ENCODE measurements at places on chromosomes 6 and 20.
A peak's percentile ranks its signal among the peaks of the same experiment; 100 is the strongest.

DNA sequence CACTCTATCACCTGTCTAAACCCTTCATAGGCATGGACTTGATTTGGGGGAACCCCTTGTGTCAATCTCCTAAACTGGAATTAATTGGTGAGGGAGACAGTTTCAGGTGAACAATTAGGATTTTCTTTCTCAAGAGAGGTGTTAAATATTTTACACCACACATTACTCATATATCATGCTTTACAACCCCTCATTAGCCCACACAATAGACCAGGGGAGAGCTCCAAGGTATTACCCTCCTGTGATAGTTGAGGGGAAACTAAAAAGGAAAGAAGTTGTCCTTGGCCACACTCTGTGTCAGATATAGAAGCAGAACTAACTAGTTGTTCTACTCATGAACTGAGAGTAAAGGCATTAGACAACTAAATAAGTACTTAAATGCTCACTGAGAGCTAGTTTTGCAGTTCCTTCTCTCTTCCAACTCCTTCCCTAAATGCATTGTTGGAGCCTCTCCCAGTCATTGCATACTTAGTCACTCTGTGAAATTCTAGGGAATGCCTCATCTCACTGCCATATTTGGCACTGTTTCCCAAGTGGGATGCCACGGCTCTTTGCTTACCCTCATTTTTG, 183.7 kb upstream of the CEP162 start:
- no peak for DNase-seq

- no peak for DNase-seq
These were observed 24.5 kb downstream of the PRPF6 start for GRCh38 chr20:64005394-64005793.

GRCh38 chr6:133681891-133682290, 207.0 kb upstream of the TCF21 start:
- no peak for DNase-seq

DNA sequence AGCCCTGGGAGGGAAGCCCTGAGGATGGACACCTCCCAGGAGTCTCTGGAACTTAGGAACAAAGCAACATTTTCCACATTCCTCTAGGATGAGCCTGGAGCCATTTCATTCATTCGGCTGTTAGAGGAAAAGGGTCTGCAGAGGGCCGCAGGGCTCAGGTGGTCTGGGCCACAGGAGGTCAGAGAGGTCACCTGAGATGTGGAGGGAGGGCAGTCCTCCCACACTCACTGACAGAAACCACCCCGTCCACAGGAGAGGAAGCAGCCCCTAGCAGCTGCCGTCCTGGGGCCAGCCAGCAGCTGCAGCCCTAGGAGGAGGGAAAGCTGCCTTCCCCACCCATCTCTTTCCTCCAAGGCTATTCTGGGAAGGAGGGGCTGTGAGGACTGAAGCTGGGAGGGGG, 207.0 kb downstream of the CDC5L start:
- no peak for DNase-seq

DNA sequence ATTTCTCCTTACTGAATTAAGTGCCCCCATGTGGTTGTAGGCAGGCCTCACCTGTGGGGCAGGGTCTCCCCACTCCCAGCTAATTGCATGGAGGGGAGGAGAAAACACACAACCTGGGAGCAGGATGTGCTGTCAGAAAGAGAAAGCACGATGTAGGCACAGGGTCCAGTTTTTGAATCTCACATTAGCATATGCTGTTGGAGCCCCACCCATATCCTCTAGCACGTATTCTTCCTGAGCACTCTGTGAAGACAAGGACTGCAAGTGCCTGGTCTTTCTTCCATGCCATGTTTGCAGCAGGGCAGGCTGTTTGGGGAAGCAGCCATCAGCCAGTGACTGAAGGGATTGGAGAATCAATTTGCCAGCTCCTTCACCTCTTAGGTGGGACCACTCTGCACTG, 108.2 kb downstream of the CFAP61 start:
- no peak for DNase-seq

GRCh38 chr6:11392778-11393507, 144.6 kb upstream of the TMEM170B start:
- DNase-seq: no peak

DNA sequence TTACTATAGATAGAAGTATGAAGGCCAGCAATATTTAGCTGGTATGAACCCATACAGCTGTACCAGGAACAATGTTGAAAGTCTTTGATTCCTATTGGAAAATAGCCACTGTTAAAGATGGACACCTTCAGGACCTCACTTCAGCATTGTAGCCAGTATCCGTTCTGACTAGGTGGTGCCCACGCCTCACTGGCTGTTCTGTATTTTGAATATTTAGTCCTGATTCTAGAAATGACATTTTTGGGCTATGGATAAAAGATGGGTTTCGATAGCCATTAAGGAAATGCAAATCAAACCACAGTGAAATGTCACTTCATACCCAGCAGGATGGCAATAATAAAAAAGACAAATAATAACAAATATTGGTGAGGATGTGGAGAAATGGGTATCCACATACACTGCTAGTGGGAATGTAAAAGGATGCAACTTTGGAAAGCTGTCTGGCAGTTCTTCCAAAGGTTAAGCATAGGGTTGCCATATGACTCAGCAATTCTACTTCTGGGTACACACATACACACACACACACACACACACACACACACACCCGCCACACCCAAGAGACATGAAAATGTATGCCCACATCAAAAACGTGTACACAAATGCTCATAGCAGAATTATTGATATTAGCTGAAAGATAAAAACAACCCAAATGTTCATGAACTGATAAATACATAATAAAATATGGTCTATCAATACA, 56.8 kb downstream of the UTRN start:
- no peak for DNase-seq

DNA sequence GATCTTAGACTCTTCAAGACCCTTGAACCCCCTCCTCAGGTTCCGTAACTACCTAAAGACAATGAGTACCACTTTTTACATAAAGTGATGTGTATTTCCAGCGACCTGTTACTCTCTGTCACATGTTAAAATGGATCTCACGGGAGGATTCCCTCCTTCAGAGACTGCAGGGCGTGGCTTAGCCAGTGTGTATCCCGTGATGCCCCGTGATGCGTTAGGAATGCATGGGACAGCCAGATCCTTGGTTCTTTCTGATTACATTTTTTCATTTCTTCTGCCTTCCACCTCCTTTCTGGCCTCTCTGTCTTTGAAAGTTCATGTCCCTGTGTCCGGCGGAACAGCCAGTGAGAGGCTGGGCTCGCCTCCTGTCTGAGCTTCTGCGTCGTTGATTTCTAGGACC, 155.5 kb downstream of the TMEM242 start:
- no peak for DNase-seq

DNA sequence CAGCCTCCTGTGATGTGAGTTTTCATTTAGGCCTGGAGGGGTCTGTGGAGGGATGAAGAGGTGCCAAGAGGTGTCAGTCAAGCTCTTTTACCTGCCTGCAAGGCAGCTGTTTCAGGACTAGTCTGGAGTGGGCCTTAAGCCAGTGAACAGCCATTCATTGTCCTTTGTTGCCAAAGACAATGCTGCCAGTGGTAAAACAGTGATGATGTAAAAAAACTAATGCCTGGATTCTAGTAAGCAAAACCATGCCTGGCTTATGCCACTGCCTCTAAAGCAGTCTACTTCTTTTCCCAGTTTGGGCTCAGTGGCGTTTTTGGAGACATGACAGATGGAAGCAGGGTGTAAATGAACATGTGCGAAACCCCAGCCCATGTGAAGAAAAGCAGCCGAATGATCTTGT, 93.5 kb upstream of the KCNK16 start:
- no peak for DNase-seq

- DNase-seq: no peak
These were observed 671 bp downstream of the TAPBP start for GRCh38 chr6:33313105-33313708.

GRCh38 chr6:101444717-101445116, 51.2 kb downstream of the GRIK2 start:
- DNase-seq: no peak

- DNase-seq: no peak
These were observed 183.1 kb downstream of the ADGB start for GRCh38 chr6:146781836-146782235.

DNA sequence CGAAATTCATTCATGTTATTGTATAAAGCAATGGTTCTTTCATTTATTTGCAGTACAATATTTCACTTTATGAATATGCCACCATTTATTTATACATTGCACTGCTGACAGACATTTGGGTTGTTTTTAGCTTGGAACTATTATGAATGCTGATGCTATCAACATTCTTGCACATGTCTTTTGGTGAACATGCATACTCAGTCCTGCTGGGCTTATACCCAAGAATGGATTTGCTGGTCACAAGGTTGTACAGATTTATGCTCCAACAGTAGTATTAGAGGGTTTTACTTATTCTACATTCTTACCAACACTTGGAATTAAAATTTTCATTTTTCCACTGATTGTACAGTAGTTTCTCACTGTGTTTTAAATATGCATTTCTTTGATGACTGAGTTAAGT, 126.2 kb downstream of the PTPRK start:
- no peak for DNase-seq

DNA sequence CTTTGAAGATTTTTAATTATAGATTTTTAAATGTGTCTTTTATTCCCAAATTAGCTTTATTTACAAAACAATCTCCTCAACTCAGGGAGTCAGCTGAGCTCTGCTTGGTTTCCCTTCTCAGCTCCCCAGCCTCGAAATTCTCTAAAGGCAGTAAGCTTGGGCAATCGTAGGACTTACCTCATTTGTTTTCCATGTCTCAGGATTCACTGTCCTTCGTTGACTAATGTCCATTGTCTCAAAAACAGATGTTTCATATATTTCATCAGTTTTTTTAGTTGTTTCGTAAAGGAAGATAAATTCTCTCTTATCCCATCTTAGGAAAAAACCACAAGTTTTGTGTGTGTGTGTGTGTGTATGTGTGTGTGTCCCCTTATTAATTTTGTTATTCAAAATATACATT, 102.2 kb upstream of the ADGRF1 start:
- no peak for DNase-seq

- peak; percentile 37 for DNase-seq
These were observed 35.3 kb upstream of the CCND3 start for GRCh38 chr6:41976794-41977484.

DNA sequence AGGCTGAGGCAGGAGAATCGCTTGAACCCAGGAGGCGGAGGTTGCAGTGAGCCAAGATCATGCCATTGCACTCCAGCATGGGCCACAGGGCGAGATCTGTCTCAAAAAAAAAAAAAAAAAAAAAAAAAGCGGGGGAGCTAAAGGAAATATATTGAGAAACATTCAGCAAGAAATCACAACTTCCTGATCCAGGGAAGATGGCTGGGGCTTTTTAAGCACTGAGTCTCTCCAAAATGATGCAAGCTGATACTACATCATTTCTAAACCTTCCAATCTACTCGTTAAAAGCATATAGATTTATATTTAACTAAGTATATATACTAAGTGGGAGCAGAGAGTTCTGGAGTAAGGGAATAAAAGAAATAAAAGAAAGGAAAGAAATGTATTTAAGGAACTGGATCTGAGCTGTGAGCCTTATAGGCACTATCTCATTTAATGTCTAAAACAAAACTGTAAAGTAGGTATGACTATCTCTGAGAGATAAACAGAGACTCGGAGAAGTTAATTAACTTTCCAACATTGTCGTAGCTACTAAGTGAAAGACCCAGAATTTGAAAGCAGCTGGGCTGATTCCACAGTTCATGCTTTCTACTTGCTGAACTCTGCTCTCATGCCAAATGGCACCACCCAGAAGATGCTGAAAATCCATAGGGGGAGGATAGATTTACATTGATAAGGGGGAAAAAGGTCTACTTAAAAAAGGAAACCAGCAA, 215.0 kb upstream of the MARCKS start:
- DNase-seq: no peak

GRCh38 chr6:37256692-37257319, 766 bp upstream of the TBC1D22B start:
- no peak for DNase-seq

GRCh38 chr20:20747298-20747697, 34.9 kb upstream of the RALGAPA2 start:
- no peak for DNase-seq

GRCh38 chr6:47485491-47486135, 8.0 kb downstream of the CD2AP start:
- DNase-seq: no peak

- no peak for DNase-seq
These were observed 11.8 kb upstream of the SNPH start for GRCh38 chr20:1254254-1254653.

- DNase-seq: no peak
These were observed 167.8 kb downstream of the SLC24A3 start for GRCh38 chr20:19380211-19380610.

DNA sequence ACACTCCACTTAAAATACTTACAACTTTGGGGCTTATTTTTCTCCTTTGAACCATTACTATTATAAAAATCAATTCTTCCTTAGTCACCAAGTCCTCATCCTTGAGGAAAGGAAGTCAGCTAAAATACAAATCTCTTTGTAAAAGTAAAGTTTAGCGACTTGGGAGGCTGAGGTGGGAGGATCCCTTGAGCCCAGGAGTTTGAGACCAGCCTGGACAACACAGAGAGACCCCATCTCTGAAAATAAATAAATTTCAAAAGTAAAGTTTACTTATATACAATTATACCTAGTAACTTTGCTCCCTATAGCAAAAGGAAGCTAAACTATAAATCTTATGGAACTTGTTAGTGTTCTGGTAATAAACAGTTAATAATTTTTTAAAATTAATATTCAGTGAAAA, 40.4 kb downstream of the MYB start:
- DNase-seq: no peak

DNA sequence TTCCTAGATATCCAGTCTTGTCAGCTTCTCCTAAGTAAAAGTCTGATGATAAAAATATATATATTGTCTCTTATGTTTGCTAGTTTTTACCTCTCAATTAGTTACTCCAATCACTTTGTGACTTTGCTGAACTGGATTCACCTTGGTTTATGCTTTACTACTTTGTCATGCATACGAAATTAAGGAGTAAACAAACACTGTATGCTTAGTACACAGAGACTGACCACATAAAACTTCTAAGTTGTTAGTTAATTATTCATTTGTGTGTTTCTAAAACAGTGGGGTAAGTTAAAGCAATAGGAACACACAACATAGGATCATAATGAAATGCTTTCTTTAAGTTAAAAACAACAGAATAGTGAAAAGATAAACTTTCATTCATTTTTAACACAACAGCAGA, 877.3 kb upstream of the MAP3K7 start:
- no peak for DNase-seq

- peak; percentile 35 for DNase-seq
These were observed 7.2 kb downstream of the TPX2 start for GRCh38 chr20:31746068-31746878.

DNA sequence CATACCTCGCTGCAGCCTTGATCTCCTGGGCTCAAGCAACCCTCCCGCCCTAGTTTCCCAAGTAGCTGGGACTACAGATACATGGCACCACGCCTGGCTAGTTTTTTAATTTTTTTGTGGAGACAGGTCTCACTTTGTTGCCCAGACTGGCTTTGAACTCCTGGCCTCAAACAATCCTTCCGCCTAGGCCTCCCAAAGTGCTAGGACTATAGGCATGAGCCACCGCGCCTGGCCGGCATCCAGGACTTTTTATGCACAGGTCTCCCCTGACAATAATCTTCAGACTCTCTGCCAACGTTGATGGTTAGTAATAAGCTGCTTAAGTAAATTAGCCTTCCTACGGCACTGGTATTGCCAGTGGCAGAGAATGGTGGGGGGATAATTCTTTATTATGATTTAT, 110.5 kb upstream of the MTHFD1L start:
- DNase-seq: no peak
